Forelimb muscle (tissue), 1 donor: ENCODE measurements at places on chromosomes 4 and X.
A peak's percentile ranks its signal among the peaks of the same experiment; 100 is the strongest.

DNA sequence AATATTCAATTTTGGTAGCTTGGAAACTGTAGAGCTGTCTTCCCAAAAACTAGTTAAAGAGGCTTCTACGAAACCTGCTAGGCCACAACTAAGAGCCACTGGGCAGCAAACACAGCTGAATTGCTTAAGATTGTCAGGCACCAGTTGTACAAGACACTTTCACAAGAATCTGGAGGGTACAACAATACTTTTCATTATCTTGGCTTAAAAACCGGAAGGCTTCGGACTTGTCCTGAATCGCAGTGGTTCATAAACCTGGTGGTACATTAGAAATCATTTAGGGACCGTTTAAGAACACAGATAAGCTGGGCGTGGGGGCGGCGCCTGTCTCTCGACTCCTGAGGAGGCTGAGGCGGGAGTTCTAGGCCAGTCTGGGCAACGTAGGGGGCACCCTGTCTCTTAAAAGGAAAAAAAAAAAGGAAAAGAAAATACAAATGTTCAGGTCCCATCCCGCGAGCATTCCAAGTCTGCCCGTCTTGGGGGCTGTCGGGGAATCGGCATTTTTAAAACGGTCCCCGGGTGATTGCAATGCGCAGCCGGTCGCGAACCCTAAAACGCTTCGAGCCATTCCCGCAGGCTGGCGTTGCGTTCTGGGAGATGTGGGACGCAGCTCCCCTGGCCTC, 763 bp downstream of the PYURF start:
- no peak for DNase-seq

DNA sequence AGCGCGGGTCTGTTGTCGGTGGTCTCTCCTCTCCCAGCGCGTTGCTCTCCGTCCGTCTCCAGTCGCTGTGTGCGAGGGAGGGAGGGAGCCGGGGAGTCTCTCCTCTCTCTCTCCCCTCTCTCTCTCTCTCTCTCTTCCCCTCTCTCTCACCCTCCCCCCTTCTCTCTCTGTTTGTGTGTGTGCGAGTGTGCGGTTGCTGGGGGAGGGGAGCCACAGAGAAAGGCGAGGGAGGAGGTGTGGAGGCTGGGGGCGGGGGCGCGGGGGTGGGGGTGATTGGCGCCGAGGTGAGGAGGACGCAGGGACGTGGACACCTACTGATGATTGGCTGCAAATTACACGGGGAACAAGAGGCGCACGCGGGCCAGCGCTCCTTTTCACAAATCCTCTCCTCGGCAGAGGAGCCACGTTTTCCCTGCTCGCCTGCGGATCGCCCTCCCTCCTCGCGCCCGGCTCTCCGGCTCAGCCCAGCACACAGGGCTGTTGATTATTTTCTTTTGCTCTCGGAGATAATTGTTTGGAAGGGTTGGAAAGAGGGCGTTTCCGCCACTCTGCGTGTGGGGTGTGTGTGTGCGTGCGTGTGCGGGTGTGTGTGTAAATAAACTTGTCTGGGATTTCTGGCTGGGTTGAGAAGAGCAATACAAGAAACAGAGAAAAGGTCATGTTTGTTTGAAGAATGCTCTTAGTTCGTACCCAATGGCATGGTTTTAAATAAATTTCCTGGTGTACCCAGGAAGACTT, at the start of gene CXXC4:
Gene CXXC4, minus strand, starts transcription at position 73 of the 738 bp plus-strand sequence. CDS start 3,092 bp downstream, outside the sequence.
- DNase-seq: no peak

GRCh38 chrX:71534773-71535544, 2.1 kb downstream of the OGT start:
- DNase-seq: no peak

GRCh38 chr4:156725257-156725656, 246.3 kb downstream of the PDGFC start:
- DNase-seq: no peak

- no peak for DNase-seq
These were observed 116.3 kb downstream of the MSN start for GRCh38 chrX:65783746-65784145.

DNA sequence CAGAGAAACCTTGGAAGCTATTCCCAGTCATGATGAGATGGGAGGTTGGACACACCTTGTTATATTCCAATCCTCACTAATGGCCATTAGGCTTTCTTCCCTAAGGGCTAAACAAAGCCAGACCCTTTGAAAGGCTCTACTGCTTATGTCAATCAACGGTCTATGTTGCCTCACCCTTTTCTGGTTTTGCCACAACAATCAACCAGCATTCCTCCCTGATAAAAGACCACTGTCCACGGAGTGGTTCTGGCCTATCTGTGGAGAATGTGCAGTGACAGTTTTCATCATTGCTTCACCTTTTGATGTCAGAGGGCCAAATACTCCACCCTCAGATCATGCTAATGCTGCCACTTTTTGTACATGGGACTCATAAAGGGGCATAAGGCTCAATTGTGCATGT, 913.4 kb downstream of the RPA4 start:
- DNase-seq: no peak

- DNase-seq: no peak
These were observed 3.3 kb downstream of the HTT start for GRCh38 chr4:3077796-3078195.

GRCh38 chrX:46298821-46299220, 246.4 kb downstream of the ZNF674 start:
- no peak for DNase-seq

DNA sequence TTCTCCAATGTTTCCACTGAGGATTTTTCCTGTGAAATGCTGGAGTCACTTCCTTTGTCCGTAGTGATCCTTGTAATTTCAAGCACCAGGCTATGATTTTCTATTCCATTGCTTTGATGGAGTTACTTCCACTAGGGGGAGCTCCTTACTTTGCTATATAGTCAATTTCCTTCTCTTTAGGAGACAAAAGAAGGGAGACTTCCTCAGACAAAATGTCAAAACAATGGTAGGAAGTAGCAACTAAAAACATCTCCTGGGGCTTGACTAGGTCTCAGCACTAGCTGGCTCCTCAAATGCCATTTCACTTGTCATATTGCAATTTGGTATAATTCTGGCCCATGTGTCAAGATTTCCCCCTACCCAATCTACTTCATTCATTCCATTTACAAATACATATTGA, 24.1 kb downstream of the ZCCHC12 start:
- DNase-seq: no peak

DNA sequence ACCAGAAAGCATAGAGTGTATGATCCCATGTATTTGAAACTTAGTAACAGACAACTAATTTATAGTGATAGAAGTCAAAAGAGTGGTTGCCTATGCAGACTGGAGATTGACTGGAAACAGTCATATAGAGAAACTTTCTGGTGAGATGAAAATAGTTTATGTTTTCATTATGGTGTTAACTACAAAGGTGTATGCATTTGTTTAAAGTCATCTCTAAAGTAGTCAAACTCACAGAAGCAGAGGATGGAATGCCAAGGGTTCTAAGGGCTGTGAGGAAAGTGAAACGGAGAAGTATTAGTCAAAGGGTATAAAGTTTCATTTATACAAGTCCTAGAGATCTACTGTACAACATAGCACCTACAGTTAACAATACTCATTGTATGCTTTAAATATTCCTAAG, 45.8 kb downstream of the ENOX2 start:
- no peak for DNase-seq

DNA sequence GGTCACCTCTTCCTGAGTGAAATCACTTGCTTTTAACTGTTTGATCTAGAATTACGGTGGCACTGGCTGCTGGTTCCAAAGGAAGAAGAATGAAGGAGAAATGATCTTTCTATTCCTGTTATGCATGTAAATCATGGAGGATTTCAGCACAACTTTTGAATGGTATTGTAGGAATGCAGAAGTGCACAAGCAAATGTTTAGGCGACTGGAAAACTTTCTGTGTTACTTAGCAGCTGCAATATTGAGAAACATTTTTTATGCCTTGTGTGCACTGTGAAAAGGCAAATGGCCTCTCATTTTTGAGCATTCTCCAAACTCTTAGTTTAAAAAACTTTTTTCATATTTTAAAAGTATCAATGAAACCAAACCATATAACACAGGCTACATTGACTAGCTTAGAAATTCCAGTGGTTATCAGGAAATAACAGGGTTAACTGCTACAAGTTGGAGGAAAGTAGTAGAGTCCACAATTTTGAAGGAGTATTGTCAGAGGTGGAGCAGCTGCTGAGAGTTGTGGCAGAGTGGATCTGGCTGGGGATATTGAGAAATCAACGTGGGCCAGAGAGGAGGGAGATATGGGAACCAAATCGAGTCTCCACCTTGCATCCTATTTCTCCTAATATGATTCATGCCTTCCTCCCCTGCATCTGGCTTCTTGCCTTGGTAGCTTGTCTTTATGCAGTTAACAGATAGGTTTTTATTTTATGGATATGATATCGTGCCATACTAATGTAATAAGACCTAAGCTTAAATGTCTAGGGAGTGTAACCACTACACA, 32.0 kb upstream of the FHL1 start:
- no peak for DNase-seq

DNA sequence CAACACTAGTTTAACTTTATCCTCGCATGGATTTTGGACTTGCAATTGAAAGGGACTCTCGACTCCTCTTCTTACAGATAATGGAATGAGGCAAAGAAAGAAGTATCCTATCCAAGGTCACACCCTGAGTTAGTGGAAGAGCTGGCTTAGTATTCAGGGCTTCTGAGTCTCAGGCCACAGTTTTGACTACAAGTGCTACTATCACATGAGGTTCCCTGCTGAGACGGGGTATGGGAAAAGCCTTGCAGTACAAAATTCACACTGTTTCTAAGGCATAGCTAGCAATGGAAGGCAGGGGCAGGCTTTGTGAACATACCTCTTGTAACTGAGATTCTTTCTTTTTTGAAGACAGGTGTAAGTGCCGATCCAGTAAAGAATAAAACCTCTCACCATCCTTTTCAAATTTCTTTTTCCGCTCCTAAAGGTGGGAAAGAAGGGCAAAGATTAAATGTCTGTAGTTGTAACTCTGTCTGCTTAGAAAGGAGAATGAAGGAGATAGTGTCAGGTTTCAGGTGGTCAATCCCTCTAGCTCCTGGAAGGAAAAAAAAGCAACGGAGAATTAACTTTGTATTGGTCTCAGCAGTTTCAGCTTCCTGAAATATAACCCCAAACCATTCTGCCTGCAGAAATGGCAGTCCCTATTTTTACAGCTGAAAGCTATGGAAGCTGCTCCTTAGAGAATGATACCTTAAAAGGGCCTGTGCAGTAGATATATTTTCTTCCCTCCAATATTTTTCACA, 199.0 kb downstream of the OPHN1 start:
- no peak for DNase-seq

DNA sequence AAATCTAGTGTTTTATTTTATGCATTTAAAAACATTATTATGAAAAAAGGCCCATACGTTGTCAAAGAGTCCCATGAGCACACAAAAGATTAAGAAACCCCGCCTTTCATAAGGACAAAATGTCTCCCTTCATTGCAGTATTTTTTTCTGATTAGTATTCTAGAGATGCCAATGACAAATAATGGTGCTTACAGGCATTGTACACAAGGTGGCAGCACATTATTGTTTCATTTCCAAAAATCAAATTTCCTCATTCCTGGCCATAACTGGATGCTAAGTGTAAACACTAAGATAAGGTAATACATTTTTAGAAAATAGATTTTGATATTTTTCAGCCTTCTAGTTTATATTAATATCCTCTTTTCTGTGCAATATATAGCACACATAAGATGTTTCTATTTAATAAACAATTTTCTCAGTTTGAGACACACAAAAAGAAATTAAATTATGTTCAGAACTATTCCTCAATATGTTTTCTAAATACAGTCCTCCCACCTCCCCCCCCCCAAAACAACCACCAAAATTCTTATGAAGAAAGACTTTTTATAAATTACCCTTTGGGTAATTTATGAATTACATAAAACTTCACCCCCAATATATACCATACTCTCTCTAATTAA, 47.7 kb downstream of the TIGD2 start:
- peak; percentile 25 for DNase-seq

DNA sequence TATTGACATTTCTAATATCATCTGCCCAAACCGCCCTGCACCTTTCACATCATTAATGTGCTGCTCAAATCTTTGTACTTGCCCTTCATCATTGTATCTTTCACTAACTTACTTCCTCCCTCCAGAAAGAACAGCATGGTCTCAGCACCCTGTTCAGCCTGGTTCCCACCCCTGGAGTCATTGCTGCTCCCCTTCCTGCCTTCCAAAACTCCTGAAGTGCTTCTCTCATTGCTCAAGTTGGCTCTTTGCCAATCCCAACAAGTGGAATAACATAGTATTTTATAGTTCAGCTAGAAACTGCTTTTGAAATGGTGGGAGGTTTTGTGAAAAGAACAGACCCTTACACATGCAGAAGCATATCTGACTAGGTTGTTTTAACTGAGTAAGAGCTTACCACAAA, 14.0 kb upstream of the TTC29 start:
- no peak for DNase-seq

DNA sequence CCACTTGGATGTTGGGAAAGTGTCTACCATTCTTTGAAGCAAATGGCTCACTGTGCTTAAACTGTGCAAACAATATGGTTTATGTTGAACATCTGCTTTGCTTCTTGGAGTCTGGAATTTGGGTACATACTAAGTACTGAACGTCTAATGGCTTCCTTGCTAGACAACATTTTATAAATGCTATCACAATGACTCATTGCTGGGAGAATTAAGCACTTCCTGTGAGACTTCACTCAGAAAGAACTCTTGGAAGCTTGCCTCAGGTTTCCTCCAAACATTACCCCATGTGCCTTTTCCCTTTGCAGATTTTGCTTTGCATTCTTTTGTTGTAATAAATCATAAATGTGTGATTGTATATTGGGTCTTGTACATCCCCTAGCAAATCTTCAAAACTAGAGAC, 139.7 kb downstream of the PACRGL start:
- DNase-seq: no peak

DNA sequence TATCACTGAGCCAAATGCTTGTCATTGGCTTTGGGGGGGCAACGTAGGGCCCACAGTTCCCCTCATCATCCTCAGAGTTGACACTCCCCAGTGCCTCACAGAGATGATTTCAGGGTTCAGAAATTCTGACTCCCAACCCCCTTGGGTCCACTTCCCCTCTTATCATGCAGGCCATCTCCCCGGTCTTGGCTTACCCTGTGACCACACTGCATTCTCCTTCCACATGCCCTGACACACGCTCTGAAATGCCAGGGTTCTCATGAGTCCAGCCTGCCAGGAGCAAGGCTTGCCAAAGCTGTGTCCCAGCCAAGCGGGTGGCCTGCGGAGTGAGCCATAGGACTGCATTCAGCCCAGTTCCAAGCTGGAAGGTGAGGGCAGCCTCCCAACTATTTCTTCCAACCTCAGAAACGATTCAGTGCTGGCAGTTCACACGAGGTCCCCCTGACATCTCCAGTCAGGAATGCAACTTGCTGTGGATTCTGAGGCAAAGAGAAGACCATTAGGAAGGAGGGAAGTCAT, 101.2 kb downstream of the SMIM20 start:
- DNase-seq: no peak
